CD8-positive, alpha-beta memory T cell (primary cell): ENCODE measurements at places on chromosomes 2 and 18. TPM values are rescaled to one million over a fixed set of nuclear protein-coding genes. Genes with fewer than 3 reads are reported as not detected.

Gene NEB
- total RNA-seq, result 0.29 TPM

Gene SLC4A5
- 1.8 TPM for total RNA-seq

Gene RAB6C
- total RNA-seq, result not detected

Gene DNAJC5G
- total RNA-seq, result not detected

Gene INPP5D
- total RNA-seq, result 51.0 TPM

Gene SLC9A4
- not detected for total RNA-seq

Gene PRKCE
- total RNA-seq, result 7.9 TPM

Gene OTOS
- total RNA-seq, result not detected

Gene IL36RN
- not detected for total RNA-seq

Gene LHCGR
- total RNA-seq, result not detected

Gene NPHP1
- 1.9 TPM for total RNA-seq

Gene ALPP
- not detected for total RNA-seq

GRCh38 chr2:166406374-166406773 lies 30.6 kb upstream of the SCN9A start:
- no peaks in the 10 kb centered on the region for H3K27me3 ChIP-seq
- DNase-seq, result no peak
- no peak overlapping the region for H3K4me3 ChIP-seq
- H3K27ac ChIP-seq, result no peak overlapping the region
- no peaks in the 10 kb centered on the region for H3K36me3 ChIP-seq

DNA sequence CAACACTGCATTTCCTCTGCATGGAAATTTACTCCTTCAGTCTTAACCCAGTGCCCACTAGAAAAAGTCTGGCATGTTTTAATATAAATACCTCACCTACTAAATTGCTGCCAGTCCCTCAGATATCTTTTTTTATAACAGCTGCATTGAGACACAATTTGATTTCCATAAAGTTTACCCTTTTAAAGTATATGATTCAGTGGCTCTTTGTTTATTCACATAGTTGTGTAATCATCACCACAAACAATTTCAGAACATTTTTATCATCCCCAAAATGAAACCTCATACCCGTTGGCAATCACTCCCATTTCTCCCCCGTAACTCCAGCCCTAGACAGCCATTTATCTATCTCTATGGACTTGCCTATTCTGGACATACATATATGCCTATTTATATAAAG lies 17.0 kb upstream of the FRZB start:
- H3K27ac ChIP-seq, result no peak overlapping the region
- no peak for DNase-seq

GRCh38 chr2:144004742-144005141 lies 515.2 kb downstream of the ZEB2 start:
- no peak for DNase-seq
- H3K27me3 ChIP-seq, result no peaks in the 10 kb centered on the region
- H3K4me3 ChIP-seq, result no peak overlapping the region
- no peaks in the 10 kb centered on the region for H3K4me1 ChIP-seq
- no peaks in the 10 kb centered on the region for H3K36me3 ChIP-seq

DNA sequence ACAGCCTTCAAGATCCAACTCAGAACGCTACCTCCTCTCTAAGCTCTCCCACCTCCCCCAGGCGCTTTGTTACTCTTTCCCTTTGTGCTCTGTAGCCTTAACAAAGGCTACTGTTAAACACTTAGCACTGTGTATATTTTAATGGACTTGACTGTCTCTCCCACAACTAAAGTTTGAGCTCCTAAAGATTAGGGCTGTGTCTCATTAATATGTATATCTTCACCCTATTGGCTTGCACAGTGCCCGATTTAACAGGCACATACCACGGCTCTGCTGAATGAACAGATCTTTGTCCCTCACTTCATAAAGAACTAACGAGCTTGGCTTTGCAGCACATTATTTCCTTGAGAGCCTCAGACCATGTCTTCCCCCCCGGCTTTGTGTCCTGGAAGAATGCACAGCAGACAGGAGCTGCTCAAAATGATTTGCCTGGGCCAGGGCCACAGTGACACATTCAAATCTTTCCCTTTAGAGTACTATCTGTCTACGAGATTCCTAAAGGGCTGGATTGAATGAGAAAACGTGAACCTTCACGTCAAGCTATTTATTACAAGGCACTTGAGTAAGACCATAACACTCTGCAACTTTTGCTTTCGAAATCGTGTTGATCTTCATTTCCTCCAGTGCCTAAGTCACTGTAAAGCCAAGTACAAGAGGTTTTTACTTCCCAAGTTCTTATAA lies 22.1 kb downstream of the ABHD3 start:
- H3K27me3 ChIP-seq, result no peaks in the 10 kb centered on the region
- H3K4me3 ChIP-seq, result peak overlapping the region; percentile 62
- no peaks in the 10 kb centered on the region for H3K36me3 ChIP-seq

GRCh38 chr2:36415381-36416022 lies 59.9 kb downstream of the CRIM1 start:
- no peak overlapping the region for H3K27ac ChIP-seq
- H3K4me1 ChIP-seq, result no peaks in the 10 kb centered on the region
- no peaks in the 10 kb centered on the region for H3K27me3 ChIP-seq
- DNase-seq, result no peak
- H3K36me3 ChIP-seq, result no peaks in the 10 kb centered on the region
- no peak overlapping the region for H3K4me3 ChIP-seq

GRCh38 chr18:48632676-48633257 lies 93.9 kb downstream of the CTIF start:
- no peak overlapping the region for H3K27ac ChIP-seq
- no peak for DNase-seq
- no peak overlapping the region for H3K4me3 ChIP-seq
- H3K27me3 ChIP-seq, result no peaks in the 10 kb centered on the region
- no peaks in the 10 kb centered on the region for H3K4me1 ChIP-seq

- no peaks in the 10 kb centered on the region for H3K36me3 ChIP-seq
- no peak overlapping the region for H3K27ac ChIP-seq
- DNase-seq, result no peak
- H3K27me3 ChIP-seq, result no peaks in the 10 kb centered on the region
- no peak overlapping the region for H3K4me3 ChIP-seq
- peaks cover 40% of the 10 kb centered on the region for H3K4me1 ChIP-seq
These were observed 6.7 kb upstream of the CTDSP1 start for GRCh38 chr2:218392891-218393462.

- no peaks in the 10 kb centered on the region for H3K36me3 ChIP-seq
- no peak overlapping the region for H3K4me3 ChIP-seq
- H3K27me3 ChIP-seq, result no peaks in the 10 kb centered on the region
- H3K27ac ChIP-seq, result no peak overlapping the region
- peaks cover 59% of the 10 kb centered on the region for H3K4me1 ChIP-seq
These were observed 33.3 kb downstream of the DOCK10 start for GRCh38 chr2:225008935-225009334.

GRCh38 chr18:31454066-31454708 lies 6.6 kb downstream of the DSG3 start:
- no peak for DNase-seq
- H3K27me3 ChIP-seq, result no peaks in the 10 kb centered on the region
- no peak overlapping the region for H3K27ac ChIP-seq

GRCh38 chr2:60837123-60837522 lies 44.3 kb upstream of the REL start:
- no peak for DNase-seq
- H3K4me1 ChIP-seq, result peaks cover 10% of the 10 kb centered on the region
- H3K27me3 ChIP-seq, result peaks cover 4% of the 10 kb centered on the region
- H3K36me3 ChIP-seq, result no peaks in the 10 kb centered on the region

GRCh38 chr18:56702946-56703345 lies 51.8 kb downstream of the WDR7 start:
- no peak overlapping the region for H3K4me3 ChIP-seq
- H3K27ac ChIP-seq, result no peak overlapping the region
- DNase-seq, result no peak
- H3K27me3 ChIP-seq, result no peaks in the 10 kb centered on the region

DNA sequence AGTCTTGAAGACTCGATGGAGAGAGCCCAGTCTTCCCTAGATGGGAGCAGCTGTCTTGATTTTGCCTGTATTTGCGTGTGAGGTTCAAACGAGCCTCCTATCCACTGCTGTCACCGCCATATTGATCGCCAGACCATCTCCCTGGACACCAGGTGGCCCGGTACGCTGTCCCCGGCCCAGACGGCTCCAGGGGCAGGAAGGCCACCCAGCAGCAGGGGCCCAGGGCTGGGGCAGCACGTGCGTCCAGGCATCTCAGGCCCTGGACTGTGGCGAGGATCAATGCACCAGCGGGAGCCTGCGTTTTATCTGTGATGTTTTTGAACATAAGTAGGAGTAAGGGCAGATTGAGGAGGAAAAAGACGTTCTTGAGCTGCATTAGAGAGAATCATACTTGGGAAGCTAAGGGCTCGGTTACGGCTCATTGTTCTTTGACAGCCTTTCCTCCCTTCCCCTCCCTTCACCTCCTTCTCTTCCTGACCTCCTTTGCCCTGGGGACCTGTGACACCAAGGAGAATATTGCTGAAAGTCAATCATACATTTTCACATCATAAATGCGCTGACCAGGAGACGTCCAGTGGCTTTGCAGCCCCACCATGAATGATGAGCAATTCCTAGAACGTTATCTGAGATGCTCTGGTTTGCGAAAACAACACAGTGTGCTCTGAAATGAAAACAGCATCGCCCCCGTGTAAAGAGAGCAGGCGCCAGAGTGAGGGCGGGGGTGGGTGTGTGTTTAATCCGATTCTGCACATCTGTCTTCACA lies 711.2 kb upstream of the SALL3 start:
- no peak for DNase-seq
- H3K27ac ChIP-seq, result no peak overlapping the region
- no peaks in the 10 kb centered on the region for H3K36me3 ChIP-seq
- no peaks in the 10 kb centered on the region for H3K27me3 ChIP-seq
- no peaks in the 10 kb centered on the region for H3K4me1 ChIP-seq
- no peak overlapping the region for H3K4me3 ChIP-seq

- H3K36me3 ChIP-seq, result no peaks in the 10 kb centered on the region
- H3K4me3 ChIP-seq, result no peak overlapping the region
- no peak overlapping the region for H3K27ac ChIP-seq
- no peak for DNase-seq
These were observed 2.4 kb upstream of the MFF start for GRCh38 chr2:227322530-227323205.

- DNase-seq, result no peak
- no peak overlapping the region for H3K4me3 ChIP-seq
- H3K4me1 ChIP-seq, result no peaks in the 10 kb centered on the region
These were observed 16.4 kb upstream of the PNPT1 start for GRCh38 chr2:55710025-55710424.

GRCh38 chr2:149989447-149990063 lies 402.0 kb upstream of the MMADHC start:
- no peak for DNase-seq
- H3K27ac ChIP-seq, result no peak overlapping the region
- no peaks in the 10 kb centered on the region for H3K36me3 ChIP-seq
- no peaks in the 10 kb centered on the region for H3K27me3 ChIP-seq

DNA sequence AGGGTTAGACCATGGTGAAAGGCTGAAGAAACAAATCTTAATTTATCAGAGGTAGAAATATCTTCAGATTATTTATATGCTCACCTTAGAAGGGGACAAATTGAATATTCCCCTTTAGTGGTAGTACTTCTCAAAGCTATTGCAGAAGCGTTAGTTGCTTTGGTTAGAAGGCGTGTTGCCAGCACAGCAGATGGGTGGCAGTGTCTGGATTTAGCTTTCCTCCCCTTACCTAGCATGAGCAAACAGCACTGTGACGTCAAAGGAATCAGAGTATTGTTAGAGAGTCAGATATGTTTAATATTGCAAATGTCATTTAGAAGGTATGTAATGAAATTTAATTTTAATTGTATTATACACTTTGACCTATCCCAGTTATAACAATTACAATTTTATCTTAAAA lies 27.2 kb upstream of the GALR1 start:
- no peak overlapping the region for H3K27ac ChIP-seq
- DNase-seq, result no peak
- no peaks in the 10 kb centered on the region for H3K36me3 ChIP-seq
- no peak overlapping the region for H3K4me3 ChIP-seq
- H3K4me1 ChIP-seq, result no peaks in the 10 kb centered on the region

- H3K27ac ChIP-seq, result no peak overlapping the region
- H3K27me3 ChIP-seq, result no peaks in the 10 kb centered on the region
- H3K4me3 ChIP-seq, result no peak overlapping the region
- H3K4me1 ChIP-seq, result no peaks in the 10 kb centered on the region
These were observed 1225.6 kb downstream of the LRP1B start for GRCh38 chr2:140905083-140905781.

DNA sequence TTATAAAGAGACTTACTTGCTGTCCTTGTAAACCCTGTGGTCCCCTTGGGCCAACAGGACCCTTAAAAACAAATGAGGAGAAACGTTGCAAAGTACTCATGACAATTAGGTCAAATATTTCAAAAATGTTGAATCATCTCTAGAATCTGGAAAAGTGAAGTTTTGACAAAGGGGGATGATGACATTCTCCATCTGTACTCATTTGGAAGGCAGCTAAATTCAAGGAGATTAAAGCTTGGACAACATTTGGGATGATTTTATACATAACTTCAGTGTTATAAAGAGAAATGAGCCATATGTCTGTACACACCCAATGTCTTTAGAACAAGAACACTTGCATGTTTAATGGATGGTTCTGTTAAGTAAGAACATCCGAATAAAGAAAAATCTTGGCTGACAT lies 92.9 kb downstream of the COL5A2 start:
- no peak overlapping the region for H3K4me3 ChIP-seq
- no peaks in the 10 kb centered on the region for H3K27me3 ChIP-seq
- H3K36me3 ChIP-seq, result no peaks in the 10 kb centered on the region
- H3K4me1 ChIP-seq, result no peaks in the 10 kb centered on the region

DNA sequence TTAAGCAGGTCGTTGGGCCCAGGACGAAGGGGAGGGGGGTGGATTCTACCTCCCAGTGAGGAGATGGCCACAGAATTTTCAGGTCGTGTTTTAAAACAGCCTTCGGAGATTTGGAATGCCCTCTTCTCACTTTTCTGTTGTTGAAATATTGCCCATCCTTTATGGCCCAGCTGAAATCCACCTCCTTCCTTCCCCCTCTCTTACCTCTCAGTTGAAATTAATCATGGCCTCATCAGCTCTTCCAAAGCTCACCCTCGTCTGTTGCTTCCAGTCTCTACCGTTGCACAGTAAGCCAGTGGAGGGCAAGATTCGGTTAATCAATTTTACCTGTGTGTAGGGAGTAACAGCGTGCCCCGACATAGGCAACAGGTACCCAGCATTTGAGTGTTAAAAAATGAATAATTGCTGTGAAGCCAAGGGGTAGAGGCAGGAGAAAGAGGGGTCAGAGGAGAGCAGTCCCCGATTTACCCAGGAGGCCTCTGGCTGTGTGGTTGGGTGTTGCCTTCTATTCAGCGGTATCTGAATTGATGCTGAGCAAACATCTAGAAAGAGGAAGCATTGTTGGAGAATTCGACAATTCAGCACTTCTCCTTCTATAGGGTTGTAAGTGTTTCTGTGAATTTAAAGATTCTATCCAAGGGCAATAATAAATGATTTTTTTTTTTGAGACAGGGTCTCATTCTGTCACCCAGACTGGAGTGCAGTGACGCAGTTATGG lies 8.6 kb upstream of the PDIA6 start:
- no peaks in the 10 kb centered on the region for H3K36me3 ChIP-seq
- H3K4me3 ChIP-seq, result no peak overlapping the region
- no peak overlapping the region for H3K27ac ChIP-seq
- H3K4me1 ChIP-seq, result no peaks in the 10 kb centered on the region

GRCh38 chr2:196849895-196850294 lies 40.7 kb upstream of the C2orf66 start:
- H3K27me3 ChIP-seq, result no peaks in the 10 kb centered on the region
- DNase-seq, result no peak
- H3K4me3 ChIP-seq, result no peak overlapping the region
- no peak overlapping the region for H3K27ac ChIP-seq
- no peaks in the 10 kb centered on the region for H3K4me1 ChIP-seq
